Suppressor macrophage (primary cell): ENCODE measurements at places on chromosomes 7 and 10.

DNA sequence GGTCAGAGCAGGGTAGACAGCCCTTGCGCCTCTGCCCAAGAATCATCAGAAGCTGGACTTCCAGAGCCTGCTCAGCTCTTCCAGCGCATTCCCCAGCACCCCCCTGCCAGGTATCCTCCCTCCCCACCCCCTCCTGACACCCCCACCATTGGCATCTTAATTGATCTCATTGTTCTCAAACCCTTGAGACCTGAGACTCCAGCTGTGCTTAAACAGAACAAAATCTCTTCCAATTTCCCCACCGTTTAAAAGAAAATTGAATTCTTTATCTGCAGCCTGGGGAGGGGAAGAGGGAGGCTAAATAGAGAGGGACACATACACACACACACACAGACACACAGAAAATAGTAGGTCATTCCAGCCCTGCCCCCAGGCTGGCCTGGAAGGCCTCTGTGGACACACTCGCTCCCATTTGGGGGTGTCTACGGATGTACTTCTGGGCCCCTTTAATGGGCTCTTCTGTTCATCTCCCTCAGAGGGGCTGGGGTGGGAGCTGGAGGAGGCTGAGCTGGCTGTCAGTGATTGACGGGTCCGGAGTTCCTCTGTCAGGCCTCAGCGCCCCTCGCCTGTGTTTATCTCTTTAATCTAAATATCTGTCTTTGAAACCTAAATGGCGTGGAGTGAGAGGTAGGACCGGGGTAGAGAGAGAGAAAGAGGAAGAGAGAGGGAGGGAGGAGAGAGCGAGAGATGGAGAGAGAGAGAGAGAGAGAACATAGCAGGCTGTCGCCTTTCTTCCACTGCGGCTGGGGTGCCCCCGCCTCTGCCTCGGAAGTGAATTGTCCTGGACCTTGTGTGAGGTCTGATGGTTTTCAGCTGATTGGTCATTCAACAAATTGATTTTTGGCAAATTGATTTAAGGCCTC is 61.7 kb downstream of the C10orf105 start:
- DNase-seq: no peak

- no peak for DNase-seq
These were observed 681.9 kb downstream of the GRM8 start for GRCh38 chr7:126570845-126571244.

DNA sequence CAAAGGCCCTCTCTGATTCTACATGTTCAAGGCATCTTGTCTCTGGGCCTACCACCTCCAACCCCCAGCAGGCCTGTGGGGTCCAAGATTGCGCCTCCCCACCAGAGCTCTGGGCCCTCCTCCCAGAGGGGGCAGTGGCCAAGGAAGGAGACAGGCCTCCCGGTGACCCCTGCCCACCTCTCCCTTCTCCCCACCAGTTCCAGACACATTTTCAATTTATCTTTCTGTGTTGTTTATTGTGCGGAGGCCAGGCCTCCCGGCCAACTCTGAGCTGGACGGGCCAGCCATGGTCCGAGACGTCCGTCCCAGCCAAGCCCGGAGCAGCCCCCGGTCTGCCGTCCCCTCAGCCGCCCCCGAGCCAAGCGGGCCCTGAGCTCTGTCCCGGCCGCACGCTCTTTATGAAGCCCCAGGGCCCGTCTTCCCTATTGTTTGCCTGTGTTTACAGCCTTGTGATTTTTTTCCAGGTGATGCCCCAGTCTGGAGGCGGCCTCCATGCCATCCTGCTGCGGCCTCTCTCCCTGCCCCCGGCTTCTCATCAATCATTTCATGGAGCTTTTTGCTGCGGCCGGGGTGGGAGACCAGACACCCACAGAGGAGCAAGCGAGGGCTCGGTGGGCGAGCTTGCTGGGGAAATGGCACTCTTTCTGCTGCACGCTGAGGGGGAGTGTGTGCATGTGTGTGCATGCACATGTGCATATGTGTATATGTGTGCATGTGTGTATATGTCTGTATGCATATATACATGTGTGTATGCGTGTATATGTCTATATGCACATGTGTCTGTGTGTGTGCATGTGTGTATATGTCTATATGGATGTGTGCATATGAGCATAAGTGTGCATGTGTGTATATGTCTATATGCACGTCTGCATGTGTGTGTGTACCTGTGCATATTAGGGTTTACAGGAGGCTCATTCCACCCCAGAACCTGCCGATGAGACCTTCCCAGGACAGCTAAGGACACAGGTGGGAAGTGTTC is 52.7 kb upstream of the ELN start:
- DNase-seq: no peak

- DNase-seq: peak; percentile 18
These were observed 2.1 kb downstream of the VSIR start for GRCh38 chr10:71771204-71771603.

DNA sequence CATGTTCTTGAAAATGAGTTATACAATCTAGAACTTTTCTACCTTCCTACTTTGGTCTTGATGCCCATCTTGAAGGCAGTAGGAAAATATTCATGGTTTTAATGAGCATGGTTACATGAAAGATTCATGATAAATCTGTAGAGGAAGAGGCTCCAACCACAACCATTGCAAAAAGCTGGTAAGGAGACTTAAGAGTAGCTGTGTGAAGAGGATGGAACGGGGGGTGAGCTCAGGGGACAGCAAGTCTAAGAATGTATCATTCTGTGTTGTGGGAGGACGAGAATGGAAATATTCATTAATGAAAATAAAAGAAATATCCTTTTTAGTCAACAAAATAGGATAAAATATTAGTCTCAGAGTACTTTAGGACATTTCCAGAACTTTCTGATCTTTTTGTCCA is 81.1 kb downstream of the BMPER start:
- no peak for DNase-seq

DNA sequence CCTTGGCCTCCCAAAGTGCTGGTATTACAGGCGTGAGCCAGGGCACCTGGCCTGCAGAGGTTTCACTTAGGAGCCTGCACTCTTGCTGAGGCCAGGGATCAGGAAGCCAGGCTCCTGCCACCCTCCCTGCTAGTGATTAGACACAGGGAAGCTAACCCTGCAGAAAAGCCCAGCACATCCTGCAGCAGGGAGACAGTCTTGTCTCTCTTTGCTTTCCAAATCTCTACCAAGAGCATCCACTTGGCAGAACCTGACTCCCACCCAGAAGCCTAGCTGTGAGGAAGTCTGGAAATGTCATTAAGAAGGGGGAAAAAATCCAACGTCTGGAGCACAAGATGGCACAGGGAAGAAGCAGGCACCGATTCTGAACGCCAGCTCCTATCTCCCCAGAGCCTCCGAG is 8.0 kb upstream of the FAM171A1 start:
- no peak for DNase-seq

GRCh38 chr10:125050383-125050782 is 108.5 kb downstream of the ZRANB1 start:
- DNase-seq: no peak
